ENCODE measurements at places on chromosomes 3 and 15.
A peak's percentile ranks its signal among the peaks of the same experiment; 100 is the strongest.

GRCh38 chr3:169668072-169668956, 4.8 kb upstream of the MECOM start:
- peak; percentile 62 for DNase-seq

DNA sequence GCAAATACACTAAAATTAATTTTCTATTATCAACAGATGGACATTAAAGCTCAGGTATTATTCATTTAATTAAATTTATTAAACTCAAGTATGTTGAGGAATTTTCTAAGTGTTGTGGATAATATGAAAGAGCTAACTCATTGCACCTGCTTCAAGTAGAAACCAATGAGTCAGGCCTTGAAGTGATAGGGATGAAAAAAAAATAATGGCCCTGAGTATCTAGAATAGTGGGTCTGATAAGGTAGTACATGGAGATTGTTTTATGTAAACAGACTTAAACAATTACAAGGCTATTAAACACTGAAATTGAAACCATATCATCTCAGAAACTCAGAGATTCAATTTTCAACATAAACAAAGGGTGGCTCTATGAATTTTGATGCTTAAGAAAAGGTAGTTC, 857.1 kb upstream of the GBE1 start:
- DNase-seq: no peak

GRCh38 chr3:52494445-52494844, 693 bp upstream of the STAB1 start:
- DNase-seq: no peak

GRCh38 chr3:94184781-94185180, 121.9 kb downstream of the NSUN3 start:
- DNase-seq: peak; percentile 43

DNA sequence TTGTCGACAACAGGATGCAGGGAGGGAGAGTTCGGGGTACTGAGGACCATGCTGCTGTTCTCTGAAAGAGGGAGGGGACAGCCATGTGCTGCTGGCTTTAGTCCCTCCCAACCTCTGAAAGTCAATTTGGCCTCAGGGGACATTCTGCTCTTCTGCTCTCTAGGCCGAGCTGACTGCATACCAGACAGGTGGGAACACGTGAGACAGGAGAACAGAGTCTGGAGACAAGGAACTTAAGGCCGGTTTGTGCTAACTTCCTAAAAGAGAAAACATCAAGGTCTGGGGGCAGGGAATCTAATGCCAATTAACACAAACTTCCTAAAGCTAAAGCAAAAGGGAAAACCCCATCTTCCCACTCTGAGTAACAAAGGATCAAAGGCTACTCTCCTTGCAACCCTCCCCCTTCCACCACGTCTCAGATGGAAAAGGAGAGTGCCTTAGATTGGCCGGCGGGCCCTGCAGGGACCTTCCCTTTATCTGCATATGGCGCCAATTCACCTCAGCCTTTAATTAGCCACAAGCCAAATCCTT, 41.0 kb downstream of the SLCO2A1 start:
- no peak for DNase-seq

GRCh38 chr3:120304616-120305015, 19.6 kb upstream of the GPR156 start:
- DNase-seq: no peak

Data from fibroblast of the aortic adventitia (primary cell).